ENCODE measurements at places on chromosomes 7 and 10.

DNA sequence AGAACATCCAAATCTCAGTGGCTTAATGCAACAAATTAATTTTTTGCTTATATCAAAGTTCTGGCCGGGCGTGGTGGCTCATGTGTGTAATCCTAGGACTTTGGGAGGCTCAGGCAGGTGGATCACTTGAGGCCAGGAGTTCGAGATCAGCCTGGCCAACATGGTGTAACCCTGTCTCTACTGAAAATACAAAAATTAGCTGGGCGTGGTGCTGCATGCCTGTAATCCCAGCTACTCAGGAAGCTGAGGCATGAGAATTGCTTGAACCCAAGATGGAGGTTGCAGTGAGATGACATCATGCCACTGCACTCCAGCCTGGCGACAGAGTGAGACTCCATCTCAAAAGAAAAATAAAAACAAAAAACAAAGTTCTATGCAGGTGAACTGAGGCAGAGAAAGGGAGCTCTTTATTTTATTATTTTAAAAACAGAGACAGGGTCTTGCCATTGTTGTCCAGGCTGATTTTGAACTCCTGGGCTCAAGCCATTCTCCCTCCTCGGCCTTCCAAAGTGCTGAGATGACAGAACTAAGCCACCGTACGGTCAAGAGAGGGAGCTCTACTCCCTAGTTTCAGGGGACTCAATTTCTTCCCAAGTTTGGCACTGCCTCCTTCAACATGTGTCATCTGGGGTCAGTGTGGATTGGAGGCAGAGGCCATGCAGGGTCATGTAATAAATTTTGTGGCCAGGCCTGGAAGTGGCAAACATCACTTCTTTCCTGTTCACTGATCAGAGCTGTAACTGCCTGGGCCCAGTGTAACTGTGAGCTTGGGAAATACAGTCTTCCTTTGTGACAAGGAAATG is 2.4 kb downstream of the ADCK2 start:
- peak; percentile 58 for DNase-seq

DNA sequence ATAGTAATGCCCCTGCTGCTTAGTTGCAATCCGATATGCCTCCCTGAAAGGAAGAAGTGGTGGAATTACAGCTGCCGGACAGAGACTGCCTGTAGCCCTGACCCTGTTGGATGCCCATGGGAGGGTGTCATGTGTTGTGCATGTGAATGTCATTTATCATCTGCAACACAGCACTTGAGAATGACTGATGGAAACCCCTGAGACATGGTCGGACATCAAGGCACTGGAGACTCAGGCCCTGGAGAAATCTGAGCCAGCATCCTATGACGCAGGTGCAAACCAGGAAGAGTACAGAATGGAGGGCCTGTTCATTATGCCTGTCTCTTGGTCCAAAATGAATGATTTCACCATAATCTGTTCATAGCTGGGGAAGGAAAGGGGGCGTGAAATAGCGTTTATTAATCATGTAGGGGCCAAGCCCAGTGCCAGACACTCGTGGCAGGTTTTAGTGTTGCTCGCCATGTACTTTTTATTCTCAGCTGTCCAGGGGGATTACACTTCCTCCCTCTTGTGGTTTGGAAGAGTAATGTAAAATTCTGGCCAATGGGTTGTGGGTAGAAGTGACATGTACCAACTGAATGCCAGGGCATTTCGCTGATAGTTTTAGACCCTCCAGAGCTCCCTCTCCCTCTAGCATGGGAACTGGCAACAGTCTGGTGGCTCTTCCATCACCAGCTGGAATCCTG is 23.0 kb upstream of the LEP start:
- no peak for DNase-seq

GRCh38 chr10:47452495-47453140 is 31.3 kb downstream of the ANXA8 start:
- DNase-seq = no peak

GRCh38 chr10:14707481-14707880 is 67.2 kb downstream of the FAM107B start:
- peak; percentile 12 for DNase-seq

GRCh38 chr10:130513686-130514476 is 377.7 kb downstream of the GLRX3 start:
- DNase-seq = no peak

DNA sequence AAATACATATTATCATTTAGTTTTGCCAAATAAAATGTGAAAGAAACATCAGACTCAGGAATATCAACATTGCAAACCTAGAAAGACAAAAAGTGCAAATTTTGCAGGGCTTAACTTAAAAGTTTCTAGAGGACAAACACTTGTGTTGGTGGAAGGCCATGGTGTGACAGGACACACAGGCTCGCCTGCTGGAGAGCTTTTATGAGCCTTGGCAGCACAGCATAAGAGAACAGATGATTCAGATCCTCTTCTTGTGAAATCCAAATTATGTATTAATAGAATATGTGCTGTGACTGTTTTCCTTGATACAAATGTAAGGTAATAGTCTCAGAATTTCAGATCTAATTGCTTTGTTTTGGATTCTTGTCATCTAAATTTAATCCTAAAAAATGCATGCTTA is 72.9 kb upstream of the ABCB5 start:
- DNase-seq = peak; percentile 65

DNA sequence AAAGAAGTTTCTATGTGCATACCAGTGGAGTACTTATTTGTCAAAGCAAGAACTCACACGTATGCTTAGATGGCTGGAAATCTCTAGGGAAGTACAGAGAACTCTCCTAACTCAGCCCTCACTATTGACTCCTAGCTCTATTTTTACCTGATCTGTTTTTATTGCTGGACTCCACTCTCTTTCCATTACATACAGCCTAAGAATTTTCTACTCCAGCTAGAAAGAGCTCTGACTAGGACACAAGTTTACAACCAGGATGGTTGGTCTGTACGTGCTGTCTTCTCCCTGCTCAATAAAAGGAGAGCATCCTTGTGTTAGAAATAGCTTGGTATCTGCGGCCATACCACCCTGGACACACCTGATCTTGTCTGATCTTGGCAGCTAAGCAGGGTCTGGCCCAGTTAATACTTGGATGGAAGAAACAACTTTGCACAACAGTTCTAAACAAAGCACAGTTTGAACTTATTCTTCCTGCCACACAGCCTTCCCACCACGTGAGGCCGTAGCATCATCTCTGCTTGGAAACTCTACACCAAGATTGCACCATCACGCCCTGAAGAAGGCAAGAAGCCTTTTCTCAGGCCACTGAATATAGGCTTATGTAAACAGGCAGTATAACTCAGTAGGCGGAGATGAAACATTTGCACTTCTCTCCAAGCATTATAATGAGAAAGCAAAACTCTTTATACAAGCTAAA is 50.7 kb downstream of the KCNMA1 start:
- peak; percentile 63 for DNase-seq

GRCh38 chr7:19775578-19775977 is 2.2 kb upstream of the TMEM196 start:
- DNase-seq = no peak

GRCh38 chr7:37901236-37901827 is 15.3 kb downstream of the SFRP4 start:
- DNase-seq = peak; percentile 83

GRCh38 chr7:105723572-105723971 is 142.3 kb upstream of the EFCAB10 start:
- DNase-seq = no peak

DNA sequence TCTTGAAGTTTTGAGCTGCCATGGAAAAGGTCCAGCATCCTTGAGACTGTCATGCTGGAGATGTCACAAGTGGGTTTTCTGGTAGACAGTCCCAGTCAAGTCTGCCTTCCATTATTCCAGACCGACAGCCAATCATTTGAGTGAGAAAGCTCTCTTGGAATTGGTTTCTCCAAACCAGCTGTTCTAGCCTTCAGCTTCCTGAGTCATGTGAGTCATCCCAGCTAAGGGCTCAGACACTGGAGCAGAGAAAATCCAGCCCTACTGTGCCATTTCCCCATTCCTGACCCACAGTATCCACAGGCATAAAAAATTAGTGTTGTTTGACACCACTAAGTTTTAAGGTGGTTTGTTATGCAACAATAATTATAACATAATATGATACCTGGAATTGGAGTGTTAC is 219.0 kb downstream of the ADRA2A start:
- DNase-seq = no peak

DNA sequence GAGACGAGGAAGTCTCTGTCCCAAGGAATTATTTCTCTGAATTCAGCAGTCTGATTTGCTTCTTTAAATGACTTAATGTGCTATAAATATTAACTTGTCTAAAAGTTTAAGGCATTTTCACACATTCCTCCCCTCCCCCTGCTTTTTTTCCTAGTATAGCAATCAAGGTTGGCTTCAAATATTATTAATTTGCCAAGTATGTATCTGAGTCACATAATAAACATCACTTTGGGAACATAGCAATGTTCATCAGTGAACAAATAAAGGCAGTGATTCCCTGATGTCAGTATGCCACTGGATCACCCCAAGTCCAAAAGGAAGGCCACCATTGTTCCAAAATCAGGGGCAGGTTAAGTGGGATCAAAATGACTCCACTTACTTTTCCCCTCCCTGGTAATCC is 40.5 kb downstream of the PDE6C start:
- DNase-seq = peak; percentile 25
